ENCODE measurements at places on chromosomes 13 and 19. TPM values are rescaled to one million over a fixed set of nuclear protein-coding genes. Genes with fewer than 3 reads are reported as not detected.
A peak's percentile ranks its signal among the peaks of the same experiment; 100 is the strongest.

GRCh38 chr13:75702476-75702875 is 66.3 kb downstream of the LMO7 start:
- no peak for DNase-seq
- H3K27me3 ChIP-seq = no peaks in the 10 kb centered on the region
- H3K4me3 ChIP-seq = no peak overlapping the region
- H3K27ac ChIP-seq = no peak overlapping the region

DNA sequence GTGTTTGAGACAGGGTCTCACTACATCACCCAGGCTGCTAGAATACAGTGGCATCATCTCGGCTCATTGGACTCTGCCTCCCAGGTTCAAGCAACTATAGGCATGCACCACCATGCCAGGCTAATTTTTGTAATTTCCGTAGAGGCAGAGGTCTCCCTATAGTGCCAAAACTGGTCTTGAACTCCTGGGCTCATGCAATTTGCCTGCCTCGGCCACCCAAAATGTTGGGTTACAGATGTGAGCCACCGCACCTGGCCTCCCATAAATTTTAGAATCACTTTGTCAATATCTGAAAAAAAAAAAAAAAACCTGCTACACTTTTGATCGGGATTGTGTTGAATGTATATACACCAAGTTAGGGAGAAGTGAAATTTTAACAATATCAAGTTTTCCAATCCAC is 11.9 kb upstream of the PLEKHF1 start:
- H3K4me3 ChIP-seq = no peak overlapping the region
- H3K27me3 ChIP-seq = no peaks in the 10 kb centered on the region
- H3K4me1 ChIP-seq = no peaks in the 10 kb centered on the region
- H3K27ac ChIP-seq = no peak overlapping the region
- no peak for DNase-seq
- no peaks in the 10 kb centered on the region for H3K36me3 ChIP-seq

- DNase-seq = no peak
- H3K36me3 ChIP-seq = no peaks in the 10 kb centered on the region
- H3K27ac ChIP-seq = no peak overlapping the region
- no peak overlapping the region for H3K4me3 ChIP-seq
- no peaks in the 10 kb centered on the region for H3K27me3 ChIP-seq
- no peaks in the 10 kb centered on the region for H3K4me1 ChIP-seq
These were observed 21.4 kb downstream of the PABPC3 start for GRCh38 chr13:25117312-25117711.

DNA sequence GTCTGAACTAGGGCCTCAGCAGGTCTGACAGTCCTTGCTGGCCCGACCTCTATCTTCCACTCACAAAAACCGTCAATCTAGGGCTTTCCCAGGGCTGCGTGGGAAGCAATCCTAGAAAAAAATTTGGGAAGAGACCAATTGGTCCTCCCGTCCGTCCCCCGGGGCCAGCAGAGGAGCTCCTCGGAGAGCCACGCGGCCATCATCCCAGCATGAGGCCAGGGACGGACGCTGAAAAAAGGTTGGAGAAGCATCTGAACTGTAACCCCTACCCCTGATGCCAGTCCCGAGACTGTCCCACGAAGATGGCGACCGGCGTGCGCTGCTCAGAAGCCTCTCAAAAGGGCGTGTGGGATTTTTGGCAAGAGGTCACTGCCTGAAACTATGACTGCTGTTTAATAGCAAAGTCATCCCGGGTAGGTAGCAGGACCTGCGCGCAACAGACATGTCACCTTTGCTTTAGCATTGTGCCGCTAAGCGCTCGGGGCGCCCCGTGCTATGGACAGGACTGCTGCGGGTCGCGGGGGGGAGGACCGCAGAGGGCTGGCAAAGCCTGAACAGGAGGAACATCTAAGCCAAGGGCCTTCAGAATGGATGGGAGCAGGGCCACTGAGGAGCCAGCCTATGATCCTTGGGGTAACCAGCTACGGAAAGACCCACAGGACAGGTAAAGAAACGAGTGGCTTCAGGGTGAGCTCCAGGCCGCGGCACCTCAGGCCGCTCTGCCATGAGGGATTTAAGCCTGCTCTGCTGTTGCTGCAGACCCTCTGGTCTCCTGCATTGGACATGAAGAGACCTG is 10.6 kb downstream of the AKAP8 start:
- peaks cover 76% of the 10 kb centered on the region for H3K36me3 ChIP-seq
- no peak overlapping the region for H3K27ac ChIP-seq
- no peaks in the 10 kb centered on the region for H3K4me1 ChIP-seq
- no peaks in the 10 kb centered on the region for H3K27me3 ChIP-seq
- no peak overlapping the region for H3K4me3 ChIP-seq
- DNase-seq = no peak

- no peaks in the 10 kb centered on the region for H3K4me1 ChIP-seq
- DNase-seq = no peak
- H3K36me3 ChIP-seq = no peaks in the 10 kb centered on the region
- no peak overlapping the region for H3K27ac ChIP-seq
- H3K4me3 ChIP-seq = no peak overlapping the region
These were observed 434.0 kb downstream of the KLF5 start for GRCh38 chr13:73492811-73493210.

GRCh38 chr19:784541-784940 is 12.7 kb upstream of the PTBP1 start:
- H3K36me3 ChIP-seq = peaks cover 4% of the 10 kb centered on the region
- peak overlapping the region; percentile 81 for H3K4me3 ChIP-seq
- no peak for DNase-seq
- no peak overlapping the region for H3K27ac ChIP-seq
- H3K27me3 ChIP-seq = no peaks in the 10 kb centered on the region

GRCh38 chr13:39483326-39483725 is 119.7 kb downstream of the LHFPL6 start:
- no peak overlapping the region for H3K4me3 ChIP-seq
- H3K27ac ChIP-seq = no peak overlapping the region
- H3K27me3 ChIP-seq = no peaks in the 10 kb centered on the region
- H3K4me1 ChIP-seq = peaks cover 11% of the 10 kb centered on the region
- DNase-seq = no peak

DNA sequence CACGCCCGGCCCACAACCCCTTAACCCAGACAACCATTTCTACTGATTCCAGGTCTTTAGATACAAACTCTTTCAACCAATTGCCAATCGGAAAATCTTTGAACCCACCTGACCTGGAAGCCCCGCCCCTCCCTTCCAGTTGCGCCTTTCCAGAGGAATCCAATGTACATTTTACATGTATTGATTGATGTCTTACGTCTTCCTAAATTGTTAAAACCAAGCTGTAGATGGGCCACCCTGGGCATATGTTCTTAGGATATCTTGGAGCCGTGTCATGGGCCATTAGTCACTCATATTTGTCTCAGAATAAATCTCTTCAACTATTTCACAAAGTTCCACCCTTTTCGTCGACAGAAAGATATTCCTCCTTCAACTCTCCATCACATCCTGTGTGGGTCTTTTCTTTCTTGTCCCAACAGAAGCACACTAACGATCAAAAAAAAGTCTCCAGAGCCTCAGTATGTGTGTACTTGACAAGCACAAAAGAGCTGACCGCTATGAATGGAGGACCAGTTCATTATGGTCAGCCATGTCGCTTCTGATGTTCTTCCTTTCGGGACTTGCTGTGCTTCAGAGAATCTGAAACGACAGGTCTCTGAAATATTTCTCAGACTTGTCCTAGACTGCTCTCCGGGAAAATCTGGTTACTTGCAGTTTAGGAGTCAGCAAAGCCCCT is 601 bp upstream of the ZNF749 start:
- H3K4me3 ChIP-seq = peak overlapping the region; percentile 92
- H3K36me3 ChIP-seq = peaks cover 18% of the 10 kb centered on the region
- peak; percentile 59 for DNase-seq
- H3K27me3 ChIP-seq = no peaks in the 10 kb centered on the region
- no peaks in the 10 kb centered on the region for H3K4me1 ChIP-seq

DNA sequence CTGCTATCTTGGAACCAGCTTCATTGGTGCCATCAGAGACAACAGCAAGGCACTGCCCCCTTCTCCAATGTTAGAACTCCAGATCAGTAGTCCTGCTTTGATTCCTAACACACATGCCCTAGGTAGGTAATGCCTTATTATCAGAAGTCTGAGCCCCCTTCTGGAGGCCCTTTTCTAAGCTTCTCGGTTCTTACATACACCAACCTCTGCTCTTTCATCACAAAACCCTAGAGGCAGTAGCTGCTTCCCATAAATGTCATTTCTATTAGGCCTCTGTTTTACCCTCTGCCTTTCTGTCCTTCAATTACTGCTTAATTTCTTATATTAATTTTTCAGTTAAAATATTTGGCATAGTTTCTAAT is 65.3 kb upstream of the KLHL1 start:
- H3K36me3 ChIP-seq = no peaks in the 10 kb centered on the region
- no peak overlapping the region for H3K4me3 ChIP-seq
- no peaks in the 10 kb centered on the region for H3K4me1 ChIP-seq
- H3K27me3 ChIP-seq = no peaks in the 10 kb centered on the region

GRCh38 chr19:42327381-42327780 is 1.9 kb downstream of the MEGF8 start:
- no peak for DNase-seq
- no peaks in the 10 kb centered on the region for H3K36me3 ChIP-seq
- no peaks in the 10 kb centered on the region for H3K4me1 ChIP-seq
- no peak overlapping the region for H3K27ac ChIP-seq

DNA sequence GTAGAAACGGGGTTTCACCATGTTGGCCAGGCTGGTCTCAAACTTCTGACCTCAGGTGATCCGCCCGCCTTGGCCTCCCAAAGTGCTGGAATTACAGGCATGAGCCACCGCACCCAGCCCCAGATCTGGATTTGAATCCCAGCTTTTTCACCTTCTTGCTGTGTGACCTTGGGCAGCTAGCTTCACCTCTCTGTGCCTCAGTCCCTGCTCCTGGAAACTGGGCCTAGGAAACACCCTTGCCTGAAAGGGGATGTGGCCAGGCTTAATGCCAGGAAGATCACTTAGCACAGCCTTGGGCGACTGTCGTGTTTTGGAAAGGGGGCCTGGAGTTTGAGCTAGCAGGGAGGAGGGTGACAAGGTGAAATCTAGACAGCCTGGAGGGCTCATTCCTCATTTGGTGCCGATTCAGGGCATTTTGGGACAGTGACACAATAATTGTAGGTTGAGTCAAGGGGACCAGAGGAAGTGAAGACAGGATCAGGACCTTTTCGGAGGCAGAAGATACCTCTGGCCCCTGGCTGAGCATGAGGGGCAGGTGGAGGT is 1.8 kb downstream of the PGPEP1 start:
- H3K4me3 ChIP-seq = no peak overlapping the region
- no peaks in the 10 kb centered on the region for H3K4me1 ChIP-seq
- no peak for DNase-seq
- H3K27me3 ChIP-seq = no peaks in the 10 kb centered on the region
- H3K27ac ChIP-seq = peak overlapping the region; percentile 73

DNA sequence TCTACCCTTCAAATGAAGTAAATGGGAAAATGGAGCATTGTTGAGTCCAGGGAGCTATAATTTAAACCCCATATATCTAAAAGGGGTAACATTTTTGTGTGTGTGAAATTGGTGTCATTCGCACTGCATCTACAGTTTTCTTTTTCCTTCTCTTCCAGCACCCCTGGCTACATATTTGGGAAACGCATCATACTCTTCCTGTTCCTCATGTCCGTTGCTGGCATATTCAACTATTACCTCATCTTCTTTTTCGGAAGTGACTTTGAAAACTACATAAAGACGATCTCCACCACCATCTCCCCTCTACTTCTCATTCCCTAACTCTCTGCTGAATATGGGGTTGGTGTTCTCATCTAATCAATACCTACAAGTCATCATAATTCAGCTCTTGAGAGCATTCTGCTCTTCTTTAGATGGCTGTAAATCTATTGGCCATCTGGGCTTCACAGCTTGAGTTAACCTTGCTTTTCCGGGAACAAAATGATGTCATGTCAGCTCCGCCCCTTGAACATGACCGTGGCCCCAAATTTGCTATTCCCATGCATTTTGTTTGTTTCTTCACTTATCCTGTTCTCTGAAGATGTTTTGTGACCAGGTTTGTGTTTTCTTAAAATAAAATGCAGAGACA is 28.6 kb downstream of the ALOX5AP start:
- H3K36me3 ChIP-seq = no peaks in the 10 kb centered on the region
- no peak overlapping the region for H3K27ac ChIP-seq
- DNase-seq = no peak
- no peak overlapping the region for H3K4me3 ChIP-seq
- peaks cover 7% of the 10 kb centered on the region for H3K4me1 ChIP-seq
- no peaks in the 10 kb centered on the region for H3K27me3 ChIP-seq

- DNase-seq = no peak
- no peak overlapping the region for H3K4me3 ChIP-seq
- H3K27me3 ChIP-seq = no peaks in the 10 kb centered on the region
These were observed 12.1 kb upstream of the UPF3A start for GRCh38 chr13:114269281-114269770.

DNA sequence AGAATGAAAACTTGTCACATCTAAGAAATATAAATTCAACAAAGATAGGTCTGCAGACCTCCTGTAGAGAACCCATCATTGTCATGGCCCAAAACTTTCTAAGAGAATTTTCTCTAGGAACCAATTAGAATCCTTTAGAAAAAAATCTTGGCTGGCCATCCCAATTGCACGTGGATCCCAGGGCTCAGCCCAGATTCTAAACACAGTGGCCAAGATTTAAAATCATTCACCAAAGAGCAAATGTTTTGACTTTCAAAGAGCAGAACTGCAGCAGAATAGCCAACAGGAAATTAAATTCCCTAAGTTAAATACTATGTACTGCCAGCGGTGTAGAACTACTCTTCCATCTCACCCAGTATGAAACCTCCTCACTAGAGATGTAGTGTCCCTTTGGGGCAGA is 21.3 kb downstream of the IPO5 start:
- H3K36me3 ChIP-seq = no peaks in the 10 kb centered on the region
- no peak overlapping the region for H3K4me3 ChIP-seq
- no peaks in the 10 kb centered on the region for H3K27me3 ChIP-seq
- H3K4me1 ChIP-seq = no peaks in the 10 kb centered on the region

- H3K36me3 ChIP-seq = peaks cover 6% of the 10 kb centered on the region
- H3K4me1 ChIP-seq = peaks cover 2% of the 10 kb centered on the region
- H3K27me3 ChIP-seq = no peaks in the 10 kb centered on the region
- H3K4me3 ChIP-seq = peak overlapping the region; percentile 26
- no peak overlapping the region for H3K27ac ChIP-seq
- no peak for DNase-seq
These were observed 4.5 kb downstream of the NAA16 start for GRCh38 chr13:41315443-41316047.

GRCh38 chr13:64633948-64634347 is 2596.2 kb downstream of the PCDH9 start:
- no peak overlapping the region for H3K27ac ChIP-seq
- no peak overlapping the region for H3K4me3 ChIP-seq
- H3K36me3 ChIP-seq = no peaks in the 10 kb centered on the region
- no peaks in the 10 kb centered on the region for H3K4me1 ChIP-seq

GRCh38 chr13:67139551-67139950 is 90.6 kb downstream of the PCDH9 start:
- no peaks in the 10 kb centered on the region for H3K27me3 ChIP-seq
- no peaks in the 10 kb centered on the region for H3K36me3 ChIP-seq
- H3K4me1 ChIP-seq = no peaks in the 10 kb centered on the region
- H3K4me3 ChIP-seq = no peak overlapping the region
- DNase-seq = no peak

GRCh38 chr13:78137404-78138142 is 218.9 kb upstream of the EDNRB start:
- H3K27ac ChIP-seq = no peak overlapping the region
- no peak overlapping the region for H3K4me3 ChIP-seq
- DNase-seq = peak; percentile 81
- no peaks in the 10 kb centered on the region for H3K4me1 ChIP-seq

The ZNF578 gene
- 9.8 TPM for total RNA-seq

The FFAR3 gene
- not detected for total RNA-seq

The URAD gene
- not detected for total RNA-seq

The NLRP9 gene
- not detected for total RNA-seq

The MYH14 gene
- 12.8 TPM for total RNA-seq

The ZNF235 gene
- 12.1 TPM for total RNA-seq

The ZNF253 gene
- 51.6 TPM for total RNA-seq

The CADM4 gene
- total RNA-seq = 9.3 TPM

The TRPC4 gene
- 31.7 TPM for total RNA-seq

The EML2 gene
- total RNA-seq = 39.9 TPM

Measured in endodermal cell (in vitro differentiated cells).